Activated CD8-positive, alpha-beta memory T cell treated with anti-CD3 and anti-CD28 coated beads, Interleukin-2, amount 50 U/mL, for 48 hours (primary cell): ENCODE measurements at places on chromosomes 16 and 17.

GRCh38 chr16:14497245-14498082 is 132.6 kb downstream of the PARN start:
- DNase-seq, result no peak

GRCh38 chr16:67926181-67926750 is 5.4 kb downstream of the CTRL start:
- peak; percentile 53 for DNase-seq

DNA sequence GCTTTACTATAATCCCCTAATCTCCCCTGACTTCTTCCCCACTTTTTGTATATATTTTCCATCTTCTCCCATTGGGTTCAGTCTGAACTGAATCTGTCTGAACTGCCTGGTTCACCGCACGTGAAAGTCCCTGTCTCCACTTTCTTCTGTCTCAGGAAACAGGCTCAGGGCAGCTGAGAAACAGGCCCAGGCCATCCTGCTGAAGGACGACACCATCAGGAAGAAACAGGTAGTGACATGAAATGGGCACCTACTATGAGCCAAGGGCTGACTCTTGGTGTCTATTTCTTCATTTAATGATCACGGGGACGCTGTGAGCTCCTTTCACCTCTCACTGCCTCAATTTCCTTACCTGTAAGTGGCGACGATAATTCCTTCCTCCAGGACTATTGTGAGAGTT is 90.5 kb upstream of the HSBP1 start:
- DNase-seq, result no peak

GRCh38 chr16:75497558-75497957 is 2.3 kb upstream of the CHST6 start:
- no peak for DNase-seq

GRCh38 chr17:41428591-41429291 is 4.4 kb upstream of the KRT37 start:
- no peak for DNase-seq

- DNase-seq, result peak; percentile 66
These were observed 562 bp downstream of the ZC3H7A start for GRCh38 chr16:11796227-11797165.

DNA sequence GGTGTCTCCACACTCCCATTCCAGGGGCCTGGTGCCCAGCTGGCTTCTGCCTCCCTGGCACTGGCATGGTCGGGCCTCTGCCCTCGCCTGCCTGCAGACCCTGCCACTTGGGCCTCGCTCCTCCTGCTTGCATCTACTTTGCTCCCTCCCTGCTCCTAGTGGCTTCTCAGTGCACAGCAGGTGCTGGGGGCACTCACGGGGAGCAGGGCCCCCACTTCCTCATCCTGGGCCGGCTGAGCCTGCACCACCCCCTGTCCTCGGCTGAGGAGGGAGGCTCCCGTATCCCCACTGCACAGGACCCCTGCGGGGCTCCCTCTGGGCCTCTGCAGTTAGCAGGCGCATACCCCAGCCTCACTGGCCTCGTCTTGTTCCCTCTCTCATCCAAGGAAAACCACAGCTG is 35.2 kb downstream of the CIBAR2 start:
- no peak for DNase-seq

DNA sequence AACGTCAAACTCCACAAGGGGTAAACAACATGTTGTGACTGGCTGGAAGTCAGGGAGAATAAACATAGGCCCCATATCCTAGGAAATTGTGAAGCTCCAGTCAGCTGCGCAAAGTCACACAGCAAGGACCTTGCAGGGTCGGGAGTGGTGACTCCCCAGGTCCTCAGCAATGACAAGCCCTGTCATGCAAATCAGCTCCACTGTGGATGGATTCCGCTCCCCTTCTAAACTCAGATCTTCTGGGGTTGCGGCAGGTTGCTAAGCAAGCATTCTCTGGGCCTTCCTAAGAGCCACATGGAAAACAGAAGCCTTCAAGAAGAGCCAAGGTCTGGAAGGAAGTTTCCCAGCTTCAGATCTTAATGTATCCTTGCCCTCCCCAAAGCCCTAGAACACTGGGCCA is 28.9 kb upstream of the MYO18A start:
- DNase-seq, result no peak

DNA sequence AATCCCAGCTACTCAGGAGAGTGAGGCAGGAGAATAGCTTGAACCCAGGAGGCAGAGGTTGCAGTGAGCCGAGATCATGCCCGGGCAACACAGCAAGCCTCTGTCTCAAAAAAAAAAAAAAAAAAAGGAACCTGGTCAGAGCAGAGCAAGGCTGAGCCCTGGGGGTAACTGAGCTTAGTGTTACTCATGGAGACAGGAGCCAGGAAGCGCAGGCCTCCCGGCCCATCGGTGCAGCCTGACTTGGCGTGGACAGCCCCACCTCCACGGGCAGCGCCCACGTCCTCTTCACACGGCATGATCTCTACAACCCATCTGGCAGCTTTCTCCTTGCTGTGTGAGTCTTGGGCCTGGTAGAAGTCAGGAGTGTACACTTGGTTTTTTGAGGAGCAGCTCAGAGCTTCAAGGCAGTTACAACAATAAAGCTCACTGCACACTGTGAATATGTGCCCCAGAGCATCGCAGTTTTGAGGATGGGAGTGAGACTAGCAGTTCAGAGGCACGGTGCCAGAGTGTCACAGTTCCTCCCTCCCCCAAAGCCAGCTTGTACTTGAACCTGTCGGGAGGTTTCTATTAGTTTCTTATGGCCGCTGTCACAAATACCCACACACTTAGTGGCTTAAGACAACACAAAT is 129.9 kb downstream of the RAP1GAP2 start:
- DNase-seq, result no peak
